ENCODE measurements at places on chromosomes 4 and X.

DNA sequence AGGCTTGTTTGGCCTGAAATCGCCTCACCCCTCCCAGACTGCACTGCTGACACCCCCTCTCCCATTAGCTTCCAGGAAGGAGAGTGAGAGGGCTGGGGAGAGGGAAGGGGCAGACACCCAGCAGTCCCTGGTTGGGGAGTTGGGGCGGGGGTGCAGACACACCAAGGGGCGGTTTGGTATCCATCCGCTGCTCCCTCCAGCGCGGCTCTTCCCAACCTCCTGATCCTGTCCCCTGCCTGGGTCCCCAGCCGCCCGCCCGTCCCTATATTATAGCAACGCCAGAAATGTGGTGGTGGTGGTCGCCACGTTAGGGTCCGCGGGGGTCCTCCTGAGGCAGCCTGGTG lies 24.9 kb downstream of the GPRASP3 start:
- DNase-seq = no peak

DNA sequence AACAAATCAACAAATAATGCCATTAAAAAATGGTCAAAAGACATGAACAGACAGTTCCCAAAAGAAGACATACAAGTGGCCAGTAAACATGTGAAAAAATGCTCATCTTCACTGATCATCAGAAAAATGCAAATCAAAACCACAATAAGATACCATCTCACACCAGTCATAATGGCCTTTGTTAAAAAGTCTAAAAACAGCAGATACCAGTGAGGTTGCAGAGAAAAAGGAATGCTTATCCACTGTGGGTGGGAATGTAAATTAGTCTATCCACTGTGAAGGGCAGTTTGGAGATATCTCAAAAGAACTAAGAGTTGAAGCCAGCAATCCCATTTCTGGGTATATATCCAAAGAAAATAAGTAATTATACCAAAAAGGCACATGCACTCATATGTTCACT lies 668.1 kb upstream of the CPEB2 start:
- DNase-seq = no peak

DNA sequence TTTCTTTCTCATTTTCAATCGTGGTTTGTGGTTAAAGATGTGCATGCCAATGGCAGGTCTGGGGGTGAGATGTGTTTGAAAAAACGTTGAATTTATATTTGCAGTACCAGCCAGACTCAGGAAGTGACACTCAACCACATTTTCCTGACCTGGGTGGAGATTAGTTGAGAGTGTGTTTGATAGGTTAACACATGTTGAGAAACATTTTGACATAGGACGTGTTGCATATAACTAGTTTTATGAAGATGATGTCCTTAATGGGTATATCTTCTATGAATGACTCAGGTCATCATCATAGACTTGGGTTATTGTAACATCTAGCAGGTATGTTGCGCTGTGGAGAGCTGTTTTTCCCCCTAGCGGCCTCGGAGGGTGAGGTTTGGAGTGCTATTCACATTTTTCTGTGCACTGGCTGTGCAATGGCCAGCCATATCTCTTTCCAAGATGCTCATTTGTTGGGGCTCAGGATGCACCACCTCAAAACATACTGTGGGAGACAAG lies 21.7 kb upstream of the CD38 start:
- DNase-seq = no peak

GRCh38 chr4:168667921-168668320 lies 171.1 kb downstream of the PALLD start:
- no peak for DNase-seq

DNA sequence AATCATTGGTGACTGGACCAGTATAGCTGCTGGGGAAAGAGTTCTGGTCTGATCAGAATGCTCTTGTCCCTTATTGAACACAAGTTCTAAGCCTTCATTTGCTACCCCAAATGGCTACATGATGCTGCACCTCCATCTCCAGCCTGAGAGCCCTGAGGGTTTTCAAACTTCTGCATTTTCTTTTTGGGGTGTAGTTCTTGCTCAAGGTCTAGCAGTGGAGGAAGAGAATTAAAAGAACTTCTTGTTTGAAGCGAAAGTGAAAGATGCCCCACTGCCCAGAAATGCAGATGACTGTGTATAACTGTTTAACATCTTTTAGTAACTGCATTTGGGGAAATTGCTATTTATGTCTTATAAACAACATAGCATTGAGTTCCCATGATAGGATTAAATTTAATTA lies 38.5 kb downstream of the LAMTOR3 start:
- no peak for DNase-seq

- DNase-seq = no peak
Observed at GRCh38 chrX:134254511-134254910, 17.5 kb downstream of the CCDC160 start.

All from D721Med (cell line).